ENCODE measurements at places on chromosomes 1 and 21. TPM values are rescaled to one million over a fixed set of nuclear protein-coding genes. Genes with fewer than 3 reads are reported as not detected.

The TFF3 gene
- 7.2 TPM for total RNA-seq

The OR2T35 gene
- not detected for total RNA-seq

The CDC20 gene
- total RNA-seq: 48.7 TPM

GRCh38 chr21:37424396-37424795 lies 57.8 kb downstream of the DYRK1A start:
- no peaks in the 10 kb centered on the region for H3K4me1 ChIP-seq
- no peak overlapping the region for H3K4me3 ChIP-seq
- DNase-seq: no peak
- no peak overlapping the region for H3K27ac ChIP-seq

GRCh38 chr1:50305808-50306207 lies 117.4 kb downstream of the DMRTA2 start:
- no peaks in the 10 kb centered on the region for H3K4me1 ChIP-seq
- H3K27ac ChIP-seq: no peak overlapping the region
- no peaks in the 10 kb centered on the region for H3K27me3 ChIP-seq
- DNase-seq: no peak

DNA sequence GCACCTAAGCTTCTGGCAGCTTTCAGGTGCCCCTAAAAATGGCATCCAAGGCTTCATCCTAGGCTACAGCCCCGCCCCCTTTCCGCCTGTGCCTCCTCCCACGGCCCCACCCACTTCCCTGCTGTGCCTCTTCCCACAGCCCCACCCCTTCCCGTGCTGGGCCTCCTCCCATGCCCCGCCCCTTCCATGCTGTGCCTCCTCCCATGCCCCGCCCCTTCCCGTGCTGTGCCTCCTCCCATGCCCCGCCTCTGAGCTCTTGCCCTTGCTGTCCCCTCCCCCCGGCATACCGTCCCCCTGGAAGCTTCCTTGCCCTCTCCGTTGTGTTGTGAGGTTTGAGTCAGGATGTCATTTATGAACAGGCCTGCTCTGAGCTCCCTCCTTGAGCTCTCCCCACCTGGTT lies 228.5 kb upstream of the AJAP1 start:
- no peak overlapping the region for H3K4me3 ChIP-seq
- H3K36me3 ChIP-seq: no peaks in the 10 kb centered on the region
- no peak for DNase-seq
- H3K27me3 ChIP-seq: peaks cover 33% of the 10 kb centered on the region
- no peaks in the 10 kb centered on the region for H3K4me1 ChIP-seq
- no peak overlapping the region for H3K27ac ChIP-seq

DNA sequence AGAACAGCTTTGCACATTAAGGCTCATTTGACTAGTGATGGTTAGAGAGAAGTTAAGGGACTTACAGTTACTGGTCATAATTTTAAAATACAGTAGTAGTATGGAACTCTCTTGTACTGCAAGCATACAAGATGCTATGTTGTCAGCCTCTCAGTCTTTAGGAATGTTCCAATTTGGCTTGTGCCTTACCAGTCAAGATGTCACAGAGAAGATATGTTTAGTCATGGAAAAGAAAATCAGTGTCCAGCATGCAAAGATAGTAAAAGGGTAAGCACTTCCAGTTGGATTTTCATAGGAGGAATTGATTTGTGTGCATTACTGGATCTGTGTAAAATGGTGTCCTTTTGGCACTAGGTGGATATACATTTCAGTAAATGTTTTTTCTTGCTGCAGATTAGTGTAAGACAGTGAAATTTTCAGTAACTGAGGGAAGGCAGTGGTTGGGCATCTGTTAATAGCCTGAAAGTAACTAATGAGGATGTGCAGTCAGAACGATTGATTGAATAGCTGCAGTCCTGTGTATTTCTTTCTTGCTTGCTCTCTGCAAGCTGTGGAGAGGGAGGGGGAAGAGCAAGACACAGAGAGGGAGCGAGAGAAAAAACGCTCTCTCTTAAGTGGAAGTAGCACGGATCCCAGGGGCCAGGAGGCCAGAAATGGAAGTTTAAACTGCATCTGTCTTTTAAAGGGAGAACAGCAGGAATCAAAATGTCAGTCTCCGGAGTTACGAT lies 108.2 kb downstream of the CLEC20A start:
- no peaks in the 10 kb centered on the region for H3K27me3 ChIP-seq
- no peaks in the 10 kb centered on the region for H3K36me3 ChIP-seq
- DNase-seq: no peak
- H3K27ac ChIP-seq: no peak overlapping the region
